ENCODE measurements at places on chromosomes 2 and 18.

DNA sequence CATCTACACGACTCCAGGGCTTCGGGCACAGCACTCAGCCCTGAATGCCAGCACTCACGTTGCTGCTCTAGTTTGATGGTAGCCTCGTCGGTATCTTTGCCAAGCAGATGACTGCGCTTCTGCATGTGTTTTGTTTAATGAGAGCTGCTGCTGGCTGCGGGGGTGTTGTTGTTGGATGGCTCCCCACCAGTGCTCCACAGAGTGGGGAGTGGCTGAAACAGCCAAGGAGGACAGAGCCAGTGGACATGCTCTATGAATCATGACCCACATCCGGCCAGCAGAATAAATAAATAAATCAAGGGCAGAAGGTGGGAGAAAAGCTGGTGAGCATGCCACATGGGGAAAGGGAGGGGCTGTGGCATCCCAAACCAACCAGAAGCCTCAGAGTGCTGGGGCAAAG is 131.2 kb upstream of the SOX11 start:
- DNase-seq = no peak

GRCh38 chr18:48796491-48797205 is 154.1 kb downstream of the SMAD7 start:
- DNase-seq = no peak

DNA sequence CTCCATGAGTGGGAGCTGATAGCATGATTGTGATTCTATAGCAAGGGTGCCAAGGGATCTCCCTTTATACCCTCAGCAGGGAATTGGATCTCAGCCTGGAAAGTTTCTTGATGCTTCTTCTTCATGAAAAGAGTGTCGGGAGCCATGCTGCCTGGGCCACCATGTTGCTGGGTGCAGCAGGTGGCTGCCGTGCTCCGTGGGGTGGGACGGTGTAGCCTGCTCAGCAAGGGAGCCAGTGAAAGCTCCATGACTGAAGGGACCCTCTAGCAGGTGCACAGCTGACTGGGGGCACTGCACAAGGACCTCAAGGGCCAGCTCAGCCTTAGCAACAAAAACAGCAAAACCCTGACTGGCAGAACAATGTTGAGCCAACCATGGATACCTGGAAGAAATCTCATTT is 368.9 kb upstream of the HS6ST1 start:
- DNase-seq = no peak

DNA sequence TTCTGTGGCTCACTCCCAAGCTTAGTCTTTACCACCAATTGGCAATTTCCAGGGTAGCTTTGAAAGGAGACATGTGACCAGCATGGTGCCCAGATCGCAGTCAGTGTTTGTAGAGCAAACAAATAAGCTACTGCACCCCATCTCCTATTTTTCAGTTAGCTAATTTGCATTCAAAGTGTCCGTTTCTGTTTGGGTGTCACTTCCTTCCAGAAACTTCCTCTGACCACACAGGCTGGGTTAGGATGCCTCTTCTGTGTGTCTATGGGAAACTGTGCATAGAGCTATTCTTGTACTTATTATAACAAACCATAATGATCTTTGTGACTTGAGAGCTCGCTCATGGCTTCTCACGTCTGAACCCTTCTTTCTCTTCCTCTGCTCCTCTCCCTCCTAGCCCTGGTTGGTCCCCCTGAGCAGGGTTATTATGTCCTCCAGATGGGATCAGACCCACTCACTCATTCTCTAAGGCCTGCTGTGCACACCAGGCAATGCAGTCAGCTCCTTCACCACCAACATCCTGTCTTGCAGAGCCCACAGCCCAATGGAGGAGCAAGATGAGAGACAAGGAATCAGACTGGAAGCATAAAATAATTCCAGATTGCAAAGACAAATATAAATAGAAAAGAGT is 101.2 kb upstream of the ALK start:
- no peak for DNase-seq

- peak; percentile 49 for DNase-seq
Observed at GRCh38 chr2:50448556-50448955, 583.4 kb downstream of the NRXN1 start.

- no peak for DNase-seq
Observed at GRCh38 chr18:26255695-26256622, 29.7 kb downstream of the TAF4B start.

- no peak for DNase-seq
Observed at GRCh38 chr2:134232461-134232860, 21.4 kb upstream of the MGAT5 start.

DNA sequence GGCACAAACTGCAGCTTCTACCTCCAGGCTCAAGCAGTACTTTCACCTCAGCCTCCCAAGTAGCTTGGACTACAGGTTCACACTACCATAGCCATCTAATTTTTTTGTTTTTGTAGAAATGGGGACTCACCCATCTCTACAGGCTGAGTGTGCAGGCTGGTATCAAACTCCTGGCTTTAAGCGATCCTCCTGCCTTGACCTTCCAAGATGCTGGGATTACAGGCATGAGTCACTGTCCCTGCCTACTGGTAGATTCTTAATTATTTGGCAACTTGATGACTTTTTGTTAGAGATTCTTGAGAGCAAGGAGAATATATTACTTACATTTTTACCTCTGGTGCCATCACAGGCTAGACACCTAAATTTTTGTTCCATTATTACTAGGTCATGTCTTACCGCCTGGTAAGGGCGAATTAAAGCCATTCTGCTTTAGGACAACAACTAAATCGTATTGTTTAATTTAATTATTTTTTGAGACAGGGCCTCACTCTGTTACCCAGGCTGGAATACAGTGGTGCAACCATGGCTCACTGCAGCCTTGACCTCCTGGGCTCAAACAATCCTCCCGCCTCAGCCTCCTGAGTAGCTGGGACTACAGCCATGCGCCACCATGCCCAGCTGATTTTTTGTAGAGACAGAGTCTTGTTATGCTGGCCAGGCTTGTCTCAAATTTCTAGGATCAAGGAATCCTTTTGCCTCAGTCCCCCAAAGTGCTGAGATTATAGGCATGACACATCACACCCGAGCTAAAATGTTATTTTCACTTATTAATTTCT is 15.7 kb downstream of the DYNC1I2 start:
- DNase-seq = no peak

GRCh38 chr2:95525294-95526035 is 40.9 kb upstream of the TRIM43B start:
- DNase-seq = no peak

DNA sequence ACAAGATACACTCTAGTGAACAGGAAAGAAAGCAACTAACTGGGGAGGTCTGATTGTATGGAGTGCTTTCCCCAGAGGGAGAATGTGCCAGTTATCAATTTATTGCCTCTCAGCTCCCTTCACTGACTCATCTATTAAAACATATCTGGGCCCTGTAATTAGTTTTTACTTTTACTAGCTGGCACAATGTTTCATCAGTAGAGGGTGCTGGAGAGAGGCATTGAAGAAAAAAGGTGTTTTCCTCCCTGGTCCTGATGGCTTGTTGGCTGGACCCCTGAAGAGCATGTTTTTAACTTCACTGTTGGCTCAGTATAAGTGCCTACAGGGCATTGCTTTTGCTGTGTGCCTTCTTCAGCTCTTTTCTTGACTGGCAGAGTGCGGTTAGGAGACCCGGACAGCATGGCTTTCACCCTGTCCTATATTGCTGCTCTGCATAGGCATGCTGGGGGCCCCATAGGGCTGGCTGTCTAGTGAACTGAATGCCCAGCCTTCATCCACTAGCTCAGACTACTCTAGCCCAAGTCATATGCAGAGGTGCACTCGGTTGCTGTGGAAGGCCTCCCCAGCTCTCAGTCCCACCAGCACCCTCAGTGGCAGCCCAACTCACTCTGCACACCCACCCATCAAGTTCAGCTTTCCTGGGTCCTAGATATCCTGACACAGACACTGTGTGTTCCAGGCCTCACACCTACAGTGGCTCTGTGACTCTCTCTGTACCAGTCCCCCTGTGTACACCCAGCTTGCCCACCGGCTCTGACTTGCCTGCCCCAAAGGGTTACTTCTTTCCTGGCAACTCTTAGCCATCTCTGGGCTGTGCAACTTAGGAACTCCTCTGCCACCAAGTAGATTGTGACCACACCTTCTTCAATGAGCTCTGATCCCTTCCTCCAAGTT is 62.3 kb upstream of the ACYP2 start:
- no peak for DNase-seq
